Dermis microvascular lymphatic vessel endothelial cell (primary cell): ENCODE measurements at places on chromosomes 11 and 22. TPM values are rescaled to one million over a fixed set of nuclear protein-coding genes. Genes with fewer than 3 reads are reported as not detected.

GRCh38 chr22:44586351-44586990 lies 88.4 kb upstream of the RTL6 start:
- no peak for DNase-seq

The CHADL gene
- total RNA-seq = 0.64 and 1.3 TPM in 2 replicates

DNA sequence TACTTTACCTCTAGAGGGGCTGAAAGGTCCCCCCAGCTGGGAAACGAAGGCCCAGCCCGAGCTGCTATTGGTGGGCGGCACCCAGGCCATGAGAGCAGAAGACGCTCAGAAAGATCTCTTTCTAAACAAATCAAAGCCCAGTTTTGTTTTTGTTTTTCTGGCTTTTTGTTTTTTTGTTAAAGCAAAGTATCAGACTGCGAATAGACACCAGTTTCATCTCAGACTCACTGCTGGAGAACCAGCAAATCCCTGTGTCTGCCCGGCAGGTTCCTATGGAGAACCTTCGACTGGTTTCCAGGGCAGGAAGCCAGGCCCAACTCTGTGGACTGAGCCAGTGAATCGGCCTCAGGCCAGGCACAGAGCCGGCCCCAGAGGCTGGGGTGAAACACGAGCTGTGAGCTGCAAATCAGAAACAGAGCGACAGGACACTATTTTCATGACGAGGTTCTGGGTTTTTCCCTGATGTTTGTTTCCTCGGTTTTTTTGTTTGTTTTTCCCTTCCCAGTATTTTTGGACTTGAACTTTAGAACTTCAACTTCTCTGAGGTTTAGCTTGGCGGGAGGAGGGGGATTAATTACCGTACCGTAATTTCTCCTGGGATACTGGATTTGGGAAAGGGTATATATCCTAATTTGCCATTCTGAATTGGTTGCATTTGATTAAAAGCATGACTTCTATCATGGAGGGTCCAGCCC lies 16.0 kb upstream of the B4GALNT4 start:
- DNase-seq = peak; percentile 64

DNA sequence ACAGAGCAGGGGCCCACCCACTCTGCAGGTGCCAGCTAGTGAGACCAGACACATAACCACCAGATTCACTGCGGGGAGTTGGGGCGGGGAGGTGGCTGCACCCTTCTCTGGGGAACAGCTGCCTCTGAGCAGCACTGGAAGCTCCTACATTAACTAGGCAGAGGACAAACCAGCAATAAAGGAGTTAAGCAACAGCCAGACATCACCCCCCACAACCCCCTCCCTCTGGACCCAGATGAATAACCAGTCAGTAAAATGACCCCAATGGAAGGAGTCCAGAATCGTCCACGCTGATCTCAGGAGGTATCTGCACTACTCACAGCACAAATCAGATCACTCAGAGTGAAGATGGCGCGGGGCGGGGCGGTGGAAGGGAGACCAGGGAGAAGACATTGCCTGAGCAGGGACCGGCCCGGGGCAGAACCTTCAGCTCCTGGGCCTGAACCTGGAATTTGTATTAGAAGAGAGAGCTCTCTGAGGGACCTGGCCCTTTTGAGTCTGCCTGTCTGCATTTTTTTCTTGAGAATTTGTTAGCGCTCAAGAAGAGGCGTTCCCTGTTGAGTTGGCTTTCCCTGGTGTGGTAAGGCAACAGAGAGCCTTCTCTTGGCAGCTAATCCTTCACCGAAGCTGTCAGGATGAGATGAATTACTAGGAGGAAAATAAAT lies 125.5 kb upstream of the NCAM1 start:
- no peak for DNase-seq

- no peak for DNase-seq
Observed at GRCh38 chr11:65003282-65003681, 6.5 kb upstream of the BATF2 start.

DNA sequence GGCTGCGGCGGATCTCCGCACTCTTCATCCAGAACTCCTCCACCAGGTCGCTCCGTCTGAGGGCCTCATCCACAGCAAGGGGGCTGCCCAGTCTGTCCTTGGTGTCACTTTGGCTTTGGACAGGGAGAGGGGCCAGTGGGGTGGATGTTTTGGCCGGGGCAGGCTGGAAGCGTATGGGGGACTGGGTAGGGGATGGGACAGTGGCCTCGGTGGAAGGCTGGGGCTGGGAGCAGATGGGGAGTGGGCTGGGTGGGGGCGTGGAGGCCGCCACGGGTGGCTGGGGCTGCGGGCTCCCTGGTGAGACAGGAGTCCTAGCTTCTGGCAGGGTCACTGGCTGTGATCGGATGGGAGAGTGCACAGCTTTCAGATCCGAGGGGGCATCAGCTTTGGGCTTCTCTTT lies 44.4 kb upstream of the BID start:
- DNase-seq = no peak

The SCGB1D2 gene
- total RNA-seq = not detected in 2 replicates

- no peak for DNase-seq
Observed at GRCh38 chr22:36100134-36100824, 60.3 kb downstream of the APOL3 start.

DNA sequence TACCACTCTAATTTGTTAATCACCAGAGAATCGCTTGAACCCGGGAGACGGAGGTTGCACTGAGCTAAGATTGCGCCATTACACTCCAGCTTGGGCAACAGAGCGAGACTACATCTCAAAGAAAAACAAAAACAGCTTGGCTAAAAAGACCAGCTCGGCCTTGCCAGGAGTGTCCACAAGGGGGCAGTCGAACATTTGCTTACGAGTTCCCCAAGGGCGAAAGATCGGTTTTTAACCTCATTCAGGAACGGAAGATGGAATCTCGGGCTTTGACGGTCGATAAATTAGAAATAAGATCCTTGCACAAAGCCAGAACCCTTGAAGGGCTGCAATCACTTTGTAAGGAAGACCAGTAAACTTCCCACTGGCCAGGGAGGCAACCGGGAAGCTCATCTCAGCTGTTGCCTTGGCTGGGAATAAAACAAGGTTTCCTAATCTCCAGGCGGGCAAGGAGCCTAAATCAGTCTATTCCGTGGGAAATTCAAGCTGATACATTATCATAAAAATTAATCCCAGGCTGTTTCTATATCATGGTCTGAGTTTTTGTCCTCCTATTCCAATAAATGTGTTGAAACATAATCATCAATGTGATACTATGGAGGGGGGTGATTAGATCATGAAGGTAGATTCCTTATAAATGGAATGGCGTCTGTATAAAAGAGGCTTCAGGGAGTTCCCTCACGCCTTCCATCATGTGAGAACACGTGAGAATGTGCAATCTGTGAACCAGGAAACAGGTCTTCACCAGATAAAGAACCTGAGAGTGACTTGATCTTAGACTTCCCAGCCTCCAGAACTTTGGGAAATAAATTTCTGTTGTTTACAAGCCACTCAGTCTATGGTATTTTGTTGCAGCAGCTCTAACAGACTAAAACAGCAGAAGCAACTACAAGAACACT lies 14.9 kb upstream of the SLC29A2 start:
- peak; percentile 45 for DNase-seq

GRCh38 chr22:35463231-35463933 lies 63.4 kb downstream of the MCM5 start:
- no peak for DNase-seq

The DHCR7 gene
- total RNA-seq = 42.6 and 57.5 TPM in 2 replicates

DNA sequence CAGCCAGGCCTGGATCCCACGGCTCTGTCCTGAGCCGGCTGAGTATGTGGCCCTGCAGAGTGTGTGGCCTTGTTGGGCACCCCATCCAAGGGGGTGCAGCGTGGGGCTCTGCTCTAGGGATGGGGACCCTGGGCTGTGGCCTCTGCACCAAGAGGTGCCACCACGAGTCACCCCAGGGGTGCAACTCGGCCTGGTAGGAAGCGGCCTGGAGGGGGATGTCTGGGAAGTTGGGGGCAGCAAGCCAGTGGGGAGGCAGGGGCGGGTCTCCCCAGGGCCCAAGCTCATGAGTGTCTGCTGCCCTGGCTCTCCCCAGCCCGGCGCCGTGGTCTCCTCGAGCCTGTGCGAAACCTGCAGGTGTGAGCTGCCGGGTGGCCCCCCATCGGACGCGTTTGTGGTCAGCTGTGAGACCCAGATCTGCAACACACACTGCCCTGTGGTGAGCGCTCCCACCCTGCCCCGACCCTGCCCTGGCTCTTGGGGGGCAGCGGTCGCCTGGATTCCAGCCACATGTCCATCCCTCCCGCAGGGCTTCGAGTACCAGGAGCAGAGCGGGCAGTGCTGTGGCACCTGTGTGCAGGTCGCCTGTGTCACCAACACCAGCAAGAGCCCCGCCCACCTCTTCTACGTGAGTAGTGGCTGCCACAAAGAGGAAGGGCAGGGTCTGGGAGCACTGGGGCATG lies 24.2 kb upstream of the MUC5B start:
- DNase-seq = no peak

The DGCR6 gene
- total RNA-seq = 0.25 and 0.51 TPM in 2 replicates

The CALCA gene
- total RNA-seq = not detected in 2 replicates

- no peak for DNase-seq
Observed at GRCh38 chr22:29183971-29184848, 21.5 kb upstream of the EMID1 start.

DNA sequence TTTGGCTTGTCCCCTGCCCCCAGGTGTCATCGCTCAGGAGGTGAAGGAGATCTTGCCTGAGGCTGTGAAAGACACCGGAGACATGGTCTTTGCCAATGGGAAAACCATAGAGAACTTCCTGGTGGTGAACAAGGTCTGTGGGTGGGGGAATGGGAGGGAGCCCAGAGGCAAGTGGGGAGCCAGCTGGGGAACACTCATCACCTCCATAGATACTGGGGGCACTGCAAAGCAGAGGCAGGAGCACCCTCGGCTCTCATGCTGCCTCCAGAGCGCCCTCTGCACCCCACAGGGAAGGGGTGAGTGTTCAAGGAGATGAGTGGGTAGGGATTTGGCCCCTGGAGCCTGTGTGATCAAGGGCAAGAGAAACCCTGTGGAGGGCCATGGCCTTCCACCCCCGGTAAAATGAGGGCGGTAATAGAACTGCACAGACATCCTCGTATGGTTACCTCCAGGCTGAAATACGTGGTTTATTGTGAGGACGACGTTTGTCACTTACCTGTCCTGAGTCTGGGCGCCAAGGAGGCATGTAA lies 14.0 kb downstream of the TMEM258 start:
- no peak for DNase-seq

GRCh38 chr11:17642980-17643379 lies 76.4 kb upstream of the MYOD1 start:
- DNase-seq = no peak

GRCh38 chr11:56876621-56877275 lies 112.0 kb upstream of the OR5AK2 start:
- DNase-seq = no peak

The CHRM1 gene
- not detected in 2 replicates for total RNA-seq

DNA sequence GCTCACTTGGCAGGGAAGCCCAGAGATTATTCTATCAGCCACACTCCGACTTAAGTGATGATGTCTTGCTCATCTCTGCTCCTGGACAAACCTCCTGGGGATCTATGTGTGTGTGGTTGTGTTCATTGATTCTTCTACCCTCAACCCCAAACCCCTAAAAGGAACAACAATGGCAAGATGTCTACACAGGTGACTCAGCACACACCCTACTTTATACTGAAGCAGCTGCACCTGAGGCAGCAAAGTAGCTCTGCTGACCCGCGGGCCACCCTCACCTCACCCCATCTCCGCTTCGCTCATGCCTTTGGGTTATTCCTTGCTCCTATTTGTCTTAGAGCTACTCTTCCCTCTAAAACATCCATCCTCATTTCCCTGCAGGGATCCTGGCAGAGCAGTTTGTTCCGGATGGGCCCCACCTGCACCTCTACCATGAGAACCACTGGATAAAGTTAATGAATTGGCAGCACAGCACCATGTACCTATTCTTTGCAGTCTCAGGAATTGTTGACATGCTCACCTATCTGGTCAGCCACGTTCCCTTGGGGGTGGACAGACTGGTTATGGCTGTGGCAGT lies 38.7 kb downstream of the TMEM45B start:
- DNase-seq = no peak

The MUC2 gene
- not detected in 2 replicates for total RNA-seq

GRCh38 chr11:1567721-1568100 lies 4.4 kb downstream of the DUSP8 start:
- no peak for DNase-seq

DNA sequence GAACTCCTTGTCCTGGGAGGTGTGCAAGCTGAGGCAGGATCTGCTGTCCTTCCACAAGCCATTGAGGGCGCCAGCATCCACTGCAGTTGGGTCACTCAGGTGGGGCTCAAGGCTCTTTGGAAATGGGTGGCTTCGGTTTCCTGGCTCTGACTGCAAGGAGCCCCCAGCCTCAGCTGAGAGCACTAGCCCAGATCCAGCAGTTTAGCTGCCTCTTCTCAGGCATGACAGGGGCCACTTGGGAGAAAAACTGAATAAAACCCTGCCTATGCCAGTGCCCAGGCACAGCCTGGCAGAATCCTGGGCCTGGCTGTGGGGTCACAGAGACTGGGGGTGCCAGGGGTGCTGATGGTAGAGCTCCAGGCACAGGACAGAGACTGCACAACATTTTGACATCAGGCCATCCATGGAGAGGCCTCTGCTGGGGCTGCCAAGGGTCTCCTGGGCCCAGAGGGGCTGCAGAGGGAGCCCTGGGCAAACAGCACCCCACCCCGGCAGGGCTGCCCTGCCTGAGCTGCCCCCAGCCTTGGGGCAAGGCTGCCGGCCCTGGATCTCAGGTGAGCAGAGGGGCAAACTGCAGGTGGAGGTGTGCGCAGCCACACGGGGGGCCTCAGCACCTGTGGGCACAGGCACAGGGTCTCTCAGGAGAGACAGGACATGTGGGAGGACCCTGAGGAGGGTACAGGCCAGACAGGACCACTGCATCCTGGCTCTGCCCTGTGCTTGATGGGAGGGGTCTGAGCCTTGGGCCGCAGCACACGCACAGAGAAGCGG lies 28.3 kb downstream of the RTN4R start:
- DNase-seq = no peak

GRCh38 chr22:40499209-40499623 lies 128.8 kb downstream of the SGSM3 start:
- DNase-seq = no peak

The BATF2 gene
- total RNA-seq = 0.39 and 0.63 TPM in 2 replicates

The GDPD4 gene
- not detected in 2 replicates for total RNA-seq

- peak; percentile 19 for DNase-seq
Observed at GRCh38 chr11:43504316-43504950, 145.7 kb downstream of the TTC17 start.

GRCh38 chr11:29200791-29201562 lies 815.9 kb downstream of the KCNA4 start:
- no peak for DNase-seq

The DDIAS gene
- total RNA-seq = 2.7 and 4.4 TPM in 2 replicates

The ARHGAP32 gene
- 3.0 and 7.1 TPM in 2 replicates for total RNA-seq

GRCh38 chr22:27358096-27358870 lies 443.3 kb downstream of the MN1 start:
- DNase-seq = no peak

- peak; percentile 86 for DNase-seq
Observed at GRCh38 chr11:76783896-76784813, 999 bp downstream of the TSKU start.

- DNase-seq = no peak
Observed at GRCh38 chr22:42202669-42203068, 67.8 kb downstream of the TCF20 start.
